Osteoblast (primary cell): ENCODE measurements at places on chromosomes 5 and 9. TPM values are rescaled to one million over a fixed set of nuclear protein-coding genes. Genes with fewer than 3 reads are reported as not detected.

The PCDHB3 gene
- total RNA-seq, result 0.36 and 0.88 TPM in 2 replicates

The CCL19 gene
- total RNA-seq, result not detected in 2 replicates

The EQTN gene
- total RNA-seq, result not detected in 2 replicates

The GADD45G gene
- under 0.01 and 0.88 TPM in 2 replicates for total RNA-seq

The BHMT2 gene
- 8.3 and 12.1 TPM in 2 replicates for total RNA-seq

The FOXD4L6 gene
- under 0.01 TPM in 1 of 2 replicates, not detected in the other for total RNA-seq

The SLC25A2 gene
- 0.36 and 0.59 TPM in 2 replicates for total RNA-seq
